ENCODE measurements at places on chromosomes 7 and 10. TPM values are rescaled to one million over a fixed set of nuclear protein-coding genes. Genes with fewer than 3 reads are reported as not detected.

DNA sequence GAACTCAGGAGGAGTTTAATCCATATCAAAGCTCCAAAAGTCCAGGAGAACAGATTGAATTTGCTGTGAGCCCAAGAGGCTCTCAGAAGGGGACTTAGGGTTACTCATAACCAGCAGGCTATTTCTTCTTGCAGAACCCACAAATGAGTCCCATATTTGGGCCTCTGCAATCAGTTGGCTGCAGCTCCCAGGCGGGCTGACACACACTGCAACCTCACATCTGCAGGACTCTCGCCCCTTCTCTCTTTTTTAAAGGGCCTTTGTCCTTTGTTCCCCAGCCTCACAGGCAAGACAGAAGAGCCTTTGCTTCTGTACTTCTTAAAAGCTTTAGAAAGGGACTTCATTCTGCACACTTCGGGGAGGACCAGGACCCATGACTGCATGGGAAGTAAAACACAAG, 26.7 kb downstream of the CREB3L2 start:
- no peak for DNase-seq

- no peak for DNase-seq
These were observed 5.9 kb downstream of the PPP1R3A start for GRCh38 chr7:113912876-113913275.

Gene PPRC1
- 40.8 TPM for polyA plus RNA-seq

DNA sequence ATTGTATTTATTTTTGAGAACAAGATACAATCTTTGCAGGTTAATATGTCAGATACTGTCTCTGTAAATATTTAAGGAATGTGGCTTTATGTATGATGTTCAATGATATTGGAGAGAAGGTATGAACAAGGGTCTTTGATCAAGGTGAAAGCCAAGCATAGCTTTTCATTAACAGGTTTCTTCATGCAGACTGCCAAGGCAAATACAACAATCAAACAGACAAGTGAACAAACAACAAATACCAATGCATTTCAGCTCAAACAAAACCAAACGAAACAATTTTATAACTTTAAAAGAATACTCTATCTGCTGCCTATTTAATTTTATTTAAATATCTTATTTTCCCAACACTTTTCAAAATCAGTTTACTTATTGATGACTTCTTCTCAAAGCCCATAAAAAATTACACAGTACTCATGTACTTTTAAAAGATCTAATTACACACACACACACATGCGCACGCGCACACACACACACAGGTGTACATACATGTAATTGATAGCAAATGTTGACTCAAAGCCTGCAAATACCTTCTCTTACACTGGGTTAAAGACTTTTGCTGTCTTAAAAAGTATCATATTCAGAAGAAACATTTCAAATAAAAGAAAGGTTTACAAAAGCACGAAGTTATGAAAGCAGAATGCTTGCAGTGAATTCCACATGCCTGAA, 201.1 kb upstream of the CCDC6 start:
- no peak for DNase-seq

DNA sequence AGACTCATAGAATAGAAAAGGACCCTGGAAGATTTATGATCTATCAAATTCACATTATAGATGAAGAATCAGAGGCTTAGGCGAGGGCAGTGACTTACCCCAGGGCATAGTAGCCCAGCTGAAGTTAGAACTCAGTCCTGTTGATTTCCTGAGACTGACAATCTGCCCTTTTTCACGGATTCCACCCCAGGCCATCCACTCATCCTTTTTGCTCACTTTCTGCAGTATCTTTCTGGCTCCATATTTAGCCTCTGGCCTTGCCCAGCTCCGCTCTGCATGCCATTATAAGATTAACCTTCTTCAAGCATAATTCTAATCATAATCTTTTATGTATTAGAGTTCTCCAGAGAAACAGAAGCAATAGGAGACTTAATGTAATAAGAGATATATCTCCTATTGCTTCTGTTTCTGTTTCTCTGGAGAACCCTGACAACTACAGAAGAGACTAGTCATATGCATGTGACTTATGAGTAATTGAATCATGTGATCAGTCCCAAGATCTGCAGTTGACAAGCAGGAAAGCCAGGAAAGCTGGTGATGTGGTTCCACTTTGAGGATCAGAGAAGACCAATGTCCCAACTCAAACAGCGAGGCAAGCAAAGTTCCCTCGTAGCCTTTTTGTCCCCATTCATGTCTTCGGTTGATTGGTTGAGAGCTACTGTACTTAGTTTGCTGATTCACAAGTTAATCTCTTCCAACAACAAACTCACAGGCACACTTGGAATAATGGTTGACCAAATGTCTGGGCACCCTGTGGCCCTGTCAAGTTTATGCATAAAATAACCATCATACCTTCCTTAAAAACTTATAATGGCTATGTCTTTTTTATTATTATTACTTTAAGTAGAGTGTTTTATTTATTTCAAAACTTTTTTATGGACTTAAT, 412.1 kb downstream of the SUGCT start:
- DNase-seq = no peak

- DNase-seq = no peak
These were observed 178.4 kb downstream of the ADARB2 start for GRCh38 chr10:1558906-1559305.

GRCh38 chr7:1572111-1572822, 2.4 kb upstream of the PSMG3 start:
- DNase-seq = no peak

- DNase-seq = no peak
These were observed 24.8 kb downstream of the FGFBP3 start for GRCh38 chr10:91884536-91884935.

Gene IDI2
- not detected for polyA plus RNA-seq

Gene ZNF804B
- polyA plus RNA-seq = 0.42 TPM
